ENCODE measurements at places on chromosomes 1 and 21.

DNA sequence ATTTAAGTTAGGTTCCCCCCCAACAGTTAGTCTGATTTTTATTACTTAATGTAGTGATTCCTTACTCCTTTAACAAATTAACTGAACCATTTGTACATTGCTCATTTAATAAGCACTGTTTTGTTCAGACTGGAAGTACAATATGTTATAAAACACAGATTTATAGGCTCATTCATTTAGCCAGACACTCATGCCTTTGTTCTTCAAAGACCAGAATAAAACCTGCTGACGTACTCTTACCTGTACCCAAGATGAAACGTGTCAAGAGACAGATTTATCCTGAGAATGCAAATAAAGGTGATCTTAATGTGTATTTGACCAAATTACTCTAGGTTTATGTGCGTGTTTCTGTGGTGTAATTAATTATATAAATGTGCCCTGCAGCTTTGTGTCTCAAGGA, 92.8 kb downstream of the INTS7 start:
- no peak for DNase-seq

- DNase-seq: no peak
Observed at GRCh38 chr21:31659286-31659535, 282 bp upstream of the SOD1 start.

- no peak for DNase-seq
Observed at GRCh38 chr1:111412839-111413238, 14.7 kb downstream of the OVGP1 start.

- no peak for DNase-seq
Observed at GRCh38 chr1:200281201-200281835, 128.5 kb downstream of the ZNF281 start.

DNA sequence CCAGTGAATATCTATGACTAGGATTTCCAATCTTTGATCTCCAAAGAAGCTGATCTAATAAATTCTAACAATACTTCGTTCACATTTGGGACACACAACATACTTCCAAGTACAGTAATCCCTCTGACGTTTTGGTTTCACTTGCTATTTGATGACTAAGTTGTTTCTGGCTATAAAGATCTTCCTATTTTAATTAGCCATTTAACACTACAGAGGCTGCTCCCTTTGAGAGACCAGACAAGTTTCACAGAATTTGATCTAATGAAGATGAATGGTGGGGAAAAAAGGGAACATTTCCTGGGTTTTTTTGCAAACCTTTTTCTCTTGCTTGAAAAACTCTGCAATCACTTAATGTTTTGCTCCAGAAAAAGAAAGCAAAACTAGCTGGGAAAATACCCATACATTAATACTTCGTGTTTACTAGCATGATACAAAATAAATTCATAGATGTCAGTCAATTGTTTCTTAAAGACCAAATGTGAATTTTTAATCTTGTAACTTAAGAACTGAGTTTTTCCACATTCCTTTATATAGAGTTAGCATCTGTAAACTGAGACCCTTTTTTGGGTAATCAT, 28.0 kb upstream of the GLIS1 start:
- DNase-seq: no peak

DNA sequence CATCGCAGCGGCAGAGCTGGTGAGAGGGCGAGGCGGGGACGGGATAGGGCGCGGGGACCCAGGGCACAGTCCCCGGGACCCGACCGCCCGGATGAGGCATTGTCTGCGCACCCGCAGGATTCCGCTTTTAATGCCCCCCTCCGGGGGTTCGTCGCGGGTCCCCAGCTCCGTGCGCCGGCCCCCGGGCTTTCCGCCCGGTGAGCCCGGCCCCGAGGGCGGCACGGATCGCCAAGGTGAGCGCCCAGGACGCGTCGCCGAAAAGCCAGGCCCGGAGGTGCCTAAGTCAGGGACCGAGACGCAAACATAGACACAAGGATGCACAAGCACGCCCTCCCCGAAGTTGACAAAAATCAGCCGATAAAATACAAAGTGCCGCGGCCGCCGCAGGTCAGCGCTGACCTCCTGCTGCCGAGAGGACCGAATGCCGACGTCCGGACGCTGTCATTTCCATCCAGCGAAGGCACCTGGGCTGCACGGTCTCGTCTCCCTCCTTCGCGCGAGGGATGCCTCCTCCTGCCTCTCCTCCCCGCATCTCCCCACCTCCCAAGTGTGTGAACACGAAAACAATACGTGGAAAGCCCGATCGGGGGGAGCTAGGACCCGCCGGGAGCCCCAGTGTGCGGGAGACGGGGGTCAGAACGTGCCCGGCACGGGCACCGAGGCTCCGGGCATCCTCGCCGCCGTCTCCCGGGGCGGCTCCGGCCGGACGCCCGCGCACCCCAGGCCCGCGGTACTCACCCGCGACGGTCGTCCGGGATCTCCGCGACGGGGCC, 101.1 kb upstream of the SOD1 start:
- peak; percentile 8 for DNase-seq

GRCh38 chr1:237386362-237387143, 344.6 kb downstream of the RYR2 start:
- peak; percentile 22 for DNase-seq
